T-helper 9 cell (primary cell): ENCODE measurements at places on chromosomes 11 and 22.

- no peak for DNase-seq
Observed at GRCh38 chr11:12516387-12517105, 139.2 kb downstream of the PARVA start.

GRCh38 chr11:78666675-78667160 is 92.1 kb upstream of the NARS2 start:
- DNase-seq, result no peak

- no peak for DNase-seq
Observed at GRCh38 chr11:77303328-77303727, 1.8 kb upstream of the GDPD4 start.

DNA sequence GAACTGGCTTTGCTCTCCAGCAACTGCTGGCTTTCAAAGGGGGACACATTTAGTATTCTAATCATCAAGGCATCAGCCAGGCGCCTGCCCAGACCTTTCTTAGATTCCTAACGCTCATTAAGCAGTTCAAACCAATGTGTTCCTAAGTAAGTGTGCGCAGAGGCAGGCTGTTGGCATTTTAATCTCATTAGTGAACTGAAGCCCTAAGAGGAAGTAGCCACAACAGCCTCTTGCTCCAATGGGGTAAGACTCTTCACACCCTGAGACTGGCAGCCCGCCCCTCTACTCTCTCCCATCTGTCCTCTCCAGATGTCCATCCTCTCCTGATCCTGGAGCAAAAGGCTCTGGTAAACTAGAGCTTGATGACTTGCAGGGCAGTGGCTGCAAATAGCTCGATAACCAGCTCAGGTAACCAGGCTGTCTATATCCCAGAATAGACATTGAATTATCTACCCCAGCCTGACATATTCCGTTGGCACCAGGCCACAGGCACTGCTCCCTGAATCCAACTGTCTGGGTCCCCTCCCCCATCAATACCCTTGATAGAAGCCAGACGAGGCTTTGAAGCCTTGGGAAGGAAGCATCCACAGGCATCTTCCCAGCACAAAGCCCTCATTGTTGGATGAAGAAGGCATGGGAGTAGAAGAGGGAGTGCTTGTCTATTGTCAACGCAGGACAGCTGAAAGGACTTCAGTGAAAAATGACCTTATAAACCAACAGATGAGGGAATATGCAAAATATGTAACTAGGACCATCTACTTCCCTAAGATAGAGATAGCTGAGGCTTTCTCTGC is 321.1 kb downstream of the TENM4 start:
- no peak for DNase-seq

DNA sequence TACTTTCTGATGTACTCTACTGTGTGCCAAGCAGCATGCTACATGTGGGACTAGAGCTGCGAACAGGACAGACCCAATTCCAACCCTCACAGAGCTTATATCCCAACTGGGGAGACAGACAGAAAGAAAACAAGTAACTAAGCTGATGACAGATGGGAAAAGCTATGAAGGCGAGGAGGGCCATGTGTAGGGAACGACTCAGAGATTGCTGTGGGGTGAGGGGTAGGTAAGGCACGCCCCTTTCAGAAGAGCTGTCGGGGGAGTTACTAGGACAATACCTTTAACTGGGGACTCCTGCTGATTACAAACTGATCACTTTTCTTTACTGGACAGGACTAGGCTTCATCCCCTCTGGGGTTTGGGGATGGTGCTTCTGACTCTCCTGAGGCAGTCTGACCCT is 48.9 kb downstream of the ST3GAL4 start:
- no peak for DNase-seq

DNA sequence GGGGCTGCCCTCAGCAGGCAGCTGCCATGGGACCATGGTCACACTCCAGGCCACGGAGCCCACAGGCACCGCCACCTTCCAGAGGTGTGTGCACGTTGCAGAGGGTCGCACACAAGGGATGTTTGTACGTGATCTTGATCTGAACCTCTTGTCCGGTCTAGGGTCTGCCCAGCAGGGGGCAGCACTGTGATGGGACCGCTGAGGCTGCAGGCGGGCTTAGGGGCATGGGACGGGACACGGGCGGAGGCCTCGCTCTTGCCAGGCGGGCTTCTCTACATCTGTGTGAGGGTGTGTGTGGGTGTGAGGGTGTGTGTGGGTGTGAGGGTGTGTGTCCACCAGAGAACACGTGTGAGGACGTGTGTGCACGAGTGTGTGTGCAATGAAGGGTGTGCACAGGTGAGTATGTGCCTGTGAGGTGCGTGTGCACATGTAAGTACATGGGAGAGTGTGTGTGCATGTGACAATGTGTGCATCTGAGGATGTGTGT is 52.4 kb downstream of the CACNA1I start:
- DNase-seq, result peak; percentile 73

DNA sequence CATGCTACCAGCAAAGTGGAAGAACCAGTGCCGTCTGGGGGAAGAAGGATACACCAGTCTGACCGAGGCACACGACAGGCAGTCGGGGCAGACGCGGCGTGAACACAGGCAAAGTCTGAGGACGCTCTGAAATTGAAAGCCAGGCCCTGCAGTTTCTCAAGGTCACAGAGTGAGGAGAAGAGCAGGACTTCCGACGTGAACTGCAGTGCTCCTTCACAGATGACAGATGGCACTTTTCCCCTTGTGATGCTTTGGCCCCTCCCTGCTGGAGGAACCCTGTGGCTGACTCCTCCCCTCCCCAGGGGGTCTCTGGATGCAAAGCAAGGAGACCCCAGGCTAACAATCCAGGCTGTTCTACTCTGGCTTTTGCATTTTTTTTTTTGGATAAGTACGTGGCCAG is 19.6 kb upstream of the JAM3 start:
- no peak for DNase-seq

DNA sequence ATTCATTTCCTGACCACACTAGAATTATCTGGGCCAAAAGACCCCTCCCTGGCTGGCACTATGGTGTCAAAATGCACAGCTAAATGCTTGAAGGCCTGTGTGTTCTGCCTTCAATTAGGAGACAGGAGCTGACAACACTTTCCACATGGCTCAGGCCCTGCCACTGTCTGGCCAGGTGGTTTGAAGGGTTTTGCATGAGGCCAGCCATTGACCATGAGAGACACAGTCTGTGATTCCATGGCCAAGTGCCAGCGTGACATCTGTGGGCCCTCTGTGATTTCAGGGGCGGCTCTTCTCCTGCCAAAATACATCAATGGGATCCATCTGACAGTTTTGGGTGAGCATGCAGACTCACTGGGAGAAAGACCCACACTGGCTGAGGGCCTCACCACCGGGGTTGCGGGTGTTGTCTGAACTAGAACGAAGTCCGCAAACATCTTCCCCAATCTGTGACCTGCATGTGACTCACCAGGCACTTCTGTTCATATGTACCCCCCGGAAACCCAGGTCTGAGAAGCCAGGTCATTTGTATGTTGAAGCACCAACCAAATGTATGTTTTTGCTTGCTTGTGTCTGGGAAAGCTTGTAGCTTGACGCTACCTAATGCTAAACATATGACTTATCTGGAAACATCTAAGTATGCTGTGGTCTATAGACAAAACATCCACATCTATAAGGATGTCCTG is 20.7 kb upstream of the NAV2 start:
- DNase-seq, result no peak

DNA sequence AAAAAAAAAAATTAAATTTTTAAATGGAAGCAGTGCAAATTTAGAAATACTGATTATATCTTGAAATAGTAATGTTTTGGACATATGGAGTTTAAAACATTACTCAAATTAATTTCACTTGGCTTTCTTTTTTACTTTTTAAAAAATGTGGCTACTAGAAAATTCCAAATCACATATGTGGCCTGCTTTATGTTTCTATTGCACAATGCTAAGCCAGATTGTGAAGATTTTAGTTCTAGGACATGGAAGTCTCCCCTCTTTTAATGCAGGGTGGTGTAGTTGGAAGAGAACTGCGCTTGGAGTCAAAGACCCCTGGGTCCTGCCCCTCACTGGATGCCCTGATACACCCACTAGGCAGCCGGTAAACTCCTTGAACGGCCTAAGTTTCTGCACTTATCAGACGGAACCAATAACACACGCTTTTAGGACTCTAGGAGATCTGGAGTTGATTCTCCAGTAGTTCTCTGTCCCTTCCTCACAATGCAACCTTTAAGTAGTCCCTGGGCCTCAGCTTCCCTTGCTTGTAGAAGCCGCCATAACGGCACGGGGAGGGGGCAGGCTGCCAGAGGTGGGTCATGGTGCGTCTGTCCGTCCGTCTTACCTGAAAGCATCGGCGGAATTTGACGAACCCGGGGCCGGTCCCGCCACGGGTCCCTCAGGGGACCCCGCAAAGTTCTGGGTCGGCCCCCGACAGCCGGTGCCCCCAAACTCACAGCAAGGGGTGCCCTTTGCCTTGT is 505 bp downstream of the FAM227A start:
- no peak for DNase-seq

GRCh38 chr11:115334932-115335788 is 169.1 kb downstream of the CADM1 start:
- no peak for DNase-seq

DNA sequence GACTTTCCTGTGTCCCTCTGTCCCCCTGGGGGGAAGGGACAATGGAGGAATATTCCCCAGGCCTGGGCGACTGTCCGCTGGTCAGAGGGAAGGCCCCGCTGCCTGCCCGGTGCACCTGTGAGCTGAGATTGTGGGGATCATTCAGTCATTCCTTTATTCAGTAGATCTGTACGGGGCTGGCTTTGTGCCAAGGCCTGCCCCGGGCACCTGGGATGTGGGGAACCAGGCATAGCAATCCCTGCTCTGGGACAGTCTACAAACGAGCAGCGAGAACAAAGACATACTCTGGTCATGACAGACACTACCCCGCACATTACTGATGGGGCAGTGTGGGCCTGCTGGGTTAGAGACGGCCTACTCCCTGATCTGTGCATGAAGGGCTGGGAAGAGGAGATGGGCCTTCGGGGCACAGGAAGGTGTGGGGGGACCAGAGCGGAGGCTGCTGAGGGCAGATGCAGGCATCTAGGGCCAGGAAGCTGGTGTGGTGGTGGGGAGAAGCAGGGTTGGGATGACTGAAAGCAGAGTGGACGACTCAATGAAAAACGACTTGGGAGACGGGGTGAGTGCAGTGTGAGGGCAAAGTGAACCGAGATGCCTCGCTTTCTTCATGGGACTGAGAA is 1.8 kb upstream of the MYO7A start:
- no peak for DNase-seq

DNA sequence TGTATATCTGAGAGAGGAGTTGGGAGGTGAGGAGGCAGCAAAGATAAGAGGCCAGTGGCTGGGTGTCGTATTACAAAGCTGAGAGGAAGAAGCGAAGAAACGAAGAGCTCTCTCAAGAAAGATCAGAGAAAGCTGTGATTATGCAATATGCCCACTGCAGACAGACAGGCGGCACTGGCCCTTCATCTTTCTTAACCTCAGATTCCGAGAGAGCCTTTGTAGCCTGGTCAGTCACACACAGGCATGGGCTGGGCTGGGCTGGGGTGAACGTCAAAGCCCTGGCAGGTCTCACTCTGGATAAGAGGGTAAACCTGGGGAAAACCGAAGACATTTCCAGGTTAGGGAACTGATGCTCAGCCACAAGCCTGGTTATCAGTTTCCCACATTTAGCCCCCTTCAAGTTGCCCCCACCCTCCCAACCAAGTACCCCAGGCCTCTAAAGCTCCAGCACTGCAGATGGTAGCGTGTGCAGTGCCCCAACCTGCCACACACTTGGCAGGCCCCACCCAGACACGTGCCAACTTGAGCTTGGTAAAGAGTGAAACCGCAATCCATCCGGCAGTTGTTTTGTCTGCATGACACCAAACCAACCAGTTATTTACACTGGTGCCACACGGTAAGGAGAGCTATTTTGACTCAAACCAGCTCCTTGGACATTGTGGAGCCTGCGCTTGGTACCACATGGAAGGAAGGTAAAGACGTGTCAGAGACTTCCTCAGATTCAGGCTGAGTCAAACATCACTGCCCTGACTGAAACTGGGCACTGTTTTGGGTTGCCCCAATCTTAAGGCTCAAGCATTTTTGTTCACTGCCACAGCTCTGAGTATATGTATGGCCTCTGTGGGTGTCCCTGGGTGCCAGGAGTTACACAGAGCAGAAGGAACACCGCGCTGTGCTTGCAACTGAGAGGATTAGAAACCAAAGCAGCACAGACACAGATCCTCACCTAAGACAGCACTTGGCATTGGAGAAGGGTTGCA is 135.9 kb downstream of the FDX1 start:
- no peak for DNase-seq

GRCh38 chr22:22787786-22788459 is 99.7 kb upstream of the IGLL5 start:
- DNase-seq, result peak; percentile 67

DNA sequence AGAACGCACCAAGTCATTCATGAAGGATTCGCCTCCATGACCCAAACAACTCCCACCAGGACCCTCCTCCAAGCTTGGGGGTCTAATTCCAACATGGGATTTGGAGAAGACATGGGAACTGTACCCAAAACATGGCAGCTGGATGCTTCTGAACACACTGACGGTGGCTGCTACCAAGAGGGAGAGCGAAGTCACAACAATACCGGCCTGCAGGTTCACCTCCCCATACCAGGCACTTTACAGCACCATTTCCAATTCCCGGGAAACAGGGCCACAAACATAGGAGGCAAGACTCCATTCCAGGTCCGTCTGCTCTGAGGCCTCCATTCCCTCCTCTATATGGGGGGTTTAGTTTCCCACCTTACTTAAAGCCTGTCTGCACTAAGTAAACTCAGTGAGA is 75.8 kb downstream of the LINC01488 start:
- no peak for DNase-seq

- no peak for DNase-seq
Observed at GRCh38 chr11:7154881-7155361, 66.1 kb downstream of the RBMXL2 start.

DNA sequence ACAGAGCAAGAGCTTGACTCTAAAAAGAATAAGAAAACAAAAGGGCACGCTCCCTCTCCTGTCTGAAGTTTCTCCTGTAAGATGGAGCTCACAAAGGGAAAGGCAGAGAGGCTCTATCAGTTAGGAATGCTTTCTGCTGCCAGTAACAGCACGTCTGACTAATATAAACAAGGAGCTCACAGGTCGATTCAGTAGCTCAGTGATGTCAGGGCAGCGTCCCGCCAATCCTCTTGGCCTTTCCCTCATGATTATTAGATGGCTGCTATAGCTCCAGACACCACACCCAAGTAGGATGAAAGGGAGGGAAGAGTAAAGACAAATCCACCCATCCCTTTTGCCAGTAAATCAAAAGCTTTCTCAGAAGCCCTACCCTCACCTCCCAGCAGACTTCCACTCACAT is 51.3 kb upstream of the HMGXB4 start:
- DNase-seq, result no peak
